NCI-H1092 treated with DMSO at 0.1 percent for 48 hours (cell line): ENCODE measurements at places on chromosomes 4 and X.

- DNase-seq: no peak
Observed at GRCh38 chrX:72216973-72217372, 21.9 kb downstream of the ERCC6L start.

- DNase-seq: no peak
Observed at GRCh38 chrX:134459683-134460004, 321 bp upstream of the HPRT1 start.

GRCh38 chr4:142274137-142274536, 572.0 kb downstream of the INPP4B start:
- no peak for DNase-seq

DNA sequence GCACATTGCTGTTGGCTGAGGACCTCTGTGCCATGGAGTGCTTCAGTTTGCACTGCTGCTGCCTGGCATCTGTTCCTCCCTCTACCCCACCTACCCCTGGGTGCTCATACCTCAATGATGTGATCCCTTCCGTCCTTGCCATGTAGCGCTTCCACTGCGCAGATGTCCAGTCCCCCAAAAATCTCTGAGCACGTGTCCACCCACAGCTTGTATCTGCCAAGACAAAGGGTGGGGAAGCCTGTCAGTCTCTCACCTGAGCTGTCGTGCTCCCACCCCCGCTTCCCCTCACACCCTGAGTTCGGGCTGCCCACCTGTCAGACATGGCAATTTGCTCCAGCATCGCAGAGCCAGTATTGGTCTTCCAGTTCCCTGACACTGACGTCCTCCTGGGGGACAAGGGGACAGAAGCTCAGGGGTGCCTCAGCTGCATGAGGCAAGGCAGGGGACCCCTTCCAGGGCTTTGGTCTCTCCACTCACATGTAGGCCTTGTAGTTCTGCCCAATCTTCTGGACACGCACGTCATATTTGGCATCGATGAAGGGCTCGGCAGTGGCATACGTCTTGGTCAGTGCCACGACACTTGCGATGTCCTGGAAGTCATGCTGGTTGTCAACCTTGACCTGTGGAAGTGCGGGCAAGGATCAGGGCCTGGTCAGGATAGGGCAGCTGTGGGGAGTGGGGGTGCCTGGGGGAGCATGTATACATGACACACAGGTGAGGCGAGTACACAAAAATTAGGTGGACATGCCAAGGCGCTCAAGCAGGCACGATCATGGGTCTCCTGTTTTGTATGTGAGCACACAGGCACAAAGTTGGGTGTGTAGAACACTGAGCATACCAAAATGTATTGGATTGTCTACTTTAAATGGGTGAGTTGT, 6.0 kb upstream of the TIMP1 start:
- DNase-seq: no peak

DNA sequence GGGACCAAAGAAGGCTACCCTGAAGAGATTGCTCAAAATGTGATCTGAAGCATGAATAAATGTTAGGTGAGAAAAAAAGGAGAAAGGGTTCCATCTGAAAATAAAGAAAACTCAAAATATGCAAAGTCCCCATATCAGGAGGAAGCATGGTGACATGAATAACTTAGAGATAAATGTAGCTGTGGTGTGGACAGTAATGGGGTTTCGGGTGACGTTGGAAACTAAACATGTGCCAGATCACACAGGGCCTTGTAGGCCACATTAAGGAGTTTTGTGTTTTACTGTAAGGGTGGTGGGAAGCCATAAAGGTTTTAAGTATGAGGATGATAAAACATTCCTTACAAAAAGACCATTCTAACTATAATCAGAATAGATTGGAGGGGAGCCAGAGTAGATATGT, 40.3 kb upstream of the ACSL4 start:
- DNase-seq: no peak

DNA sequence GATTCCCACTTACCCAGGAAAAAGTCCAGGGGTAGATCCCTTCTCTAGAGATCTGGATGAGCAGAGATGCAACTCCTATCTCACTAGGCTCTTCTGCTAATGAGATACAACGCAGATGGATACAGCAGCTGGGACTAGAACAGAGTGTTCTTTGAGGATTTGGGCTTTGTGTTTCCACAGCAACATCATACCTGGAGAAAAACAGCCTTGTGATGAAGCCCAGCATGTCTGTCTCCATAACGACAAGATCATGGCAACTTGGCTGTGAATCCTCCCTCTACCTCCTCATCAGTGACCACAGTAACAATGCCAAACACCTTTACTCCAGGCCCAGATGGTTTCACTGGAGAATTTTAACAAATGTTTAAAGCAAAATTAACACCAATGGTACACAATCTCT, 80.1 kb downstream of the RCHY1 start:
- DNase-seq: no peak

- DNase-seq: no peak
Observed at GRCh38 chr4:149095001-149095400, 652.8 kb upstream of the NR3C2 start.

DNA sequence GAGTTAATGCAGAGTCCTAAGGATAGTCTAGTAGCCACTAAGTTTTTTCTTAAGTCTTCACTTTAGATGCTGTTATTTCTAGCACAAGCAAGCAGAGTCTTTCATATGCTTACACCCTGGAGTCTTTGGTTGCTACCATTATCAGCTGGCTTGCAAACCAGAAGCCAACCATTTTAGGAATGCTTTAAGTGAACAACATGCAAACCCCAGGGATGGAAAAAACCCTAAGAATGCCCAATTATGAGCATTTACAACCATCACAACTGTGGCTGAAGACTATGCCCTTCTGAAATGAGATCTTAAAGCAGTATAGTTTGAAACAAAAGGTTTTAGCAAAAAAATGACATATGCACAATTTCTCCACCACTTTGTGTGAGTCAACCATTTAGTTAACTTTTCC, 6.6 kb downstream of the MID1IP1 start:
- no peak for DNase-seq

- no peak for DNase-seq
Observed at GRCh38 chr4:54909961-54910360, 215.4 kb downstream of the KDR start.

- no peak for DNase-seq
Observed at GRCh38 chr4:29541757-29542156, 1178.4 kb upstream of the PCDH7 start.
